ENCODE measurements at places on chromosomes 7 and 10.
A peak's percentile ranks its signal among the peaks of the same experiment; 100 is the strongest.

DNA sequence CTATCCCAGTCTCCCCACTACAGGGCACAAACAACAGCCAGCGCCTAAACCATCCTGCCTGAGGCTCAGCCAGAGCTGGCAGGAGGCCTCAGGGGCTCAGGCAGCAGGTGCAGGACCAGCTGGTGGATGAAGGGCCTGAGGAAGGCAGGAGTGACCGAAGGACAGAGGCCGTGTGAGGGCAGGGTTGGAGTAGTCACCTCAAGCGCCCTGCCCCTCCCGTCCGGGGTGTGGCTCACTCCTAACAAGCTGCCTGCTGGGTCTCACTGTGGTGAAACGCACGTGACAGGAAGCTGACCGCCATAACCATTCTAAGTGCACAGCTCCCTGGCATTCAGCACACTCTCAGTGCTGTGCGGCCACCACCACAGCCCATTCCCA, 281.1 kb downstream of the ELFN1 start:
- no peak for DNase-seq

GRCh38 chr10:126749015-126749655, 78.6 kb upstream of the C10orf90 start:
- DNase-seq, result peak; percentile 83

DNA sequence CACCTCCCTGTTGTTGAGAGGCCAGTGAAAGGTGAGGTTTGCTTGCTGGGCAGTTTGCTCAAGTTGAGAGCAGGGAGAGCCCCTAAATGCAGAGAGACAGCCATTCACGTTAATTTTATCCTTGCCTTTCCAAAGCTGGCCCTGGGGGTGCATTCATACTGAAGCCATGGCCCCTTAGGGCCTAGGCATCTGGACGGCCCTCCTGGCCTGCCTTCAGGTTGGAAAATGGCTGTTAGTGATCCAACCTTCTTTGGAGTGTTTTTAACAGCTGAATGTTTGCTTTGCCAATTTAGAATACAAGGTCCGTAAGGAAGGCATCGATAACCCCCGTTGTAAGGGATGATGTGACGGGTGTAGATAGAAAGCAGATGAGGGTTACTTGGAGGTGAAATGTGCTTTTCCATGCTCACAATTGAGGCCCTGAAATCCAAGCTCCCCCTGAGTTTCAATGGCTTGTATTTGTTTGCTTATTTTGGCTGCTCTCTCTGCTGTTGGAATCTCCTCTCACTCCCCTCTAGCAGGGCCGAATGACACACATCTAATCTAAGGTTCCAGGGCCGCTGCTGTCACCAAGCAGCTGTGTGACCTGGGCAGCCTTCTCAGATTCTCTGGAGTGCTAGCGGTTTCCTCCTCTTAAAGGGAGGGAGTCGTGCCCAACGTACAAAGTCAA, 171.6 kb upstream of the MKI67 start:
- DNase-seq, result no peak

- DNase-seq, result no peak
Observed at GRCh38 chr7:43372676-43373355, 210.1 kb upstream of the STK17A start.

- no peak for DNase-seq
Observed at GRCh38 chr10:124707551-124707950, 36.6 kb downstream of the FAM53B start.

GRCh38 chr7:140390034-140390433, 8.3 kb downstream of the SLC37A3 start:
- no peak for DNase-seq

GRCh38 chr7:68904630-68905029, 693.6 kb upstream of the AUTS2 start:
- DNase-seq, result no peak

- DNase-seq, result no peak
Observed at GRCh38 chr10:15448598-15448997, 77.5 kb upstream of the FAM171A1 start.

DNA sequence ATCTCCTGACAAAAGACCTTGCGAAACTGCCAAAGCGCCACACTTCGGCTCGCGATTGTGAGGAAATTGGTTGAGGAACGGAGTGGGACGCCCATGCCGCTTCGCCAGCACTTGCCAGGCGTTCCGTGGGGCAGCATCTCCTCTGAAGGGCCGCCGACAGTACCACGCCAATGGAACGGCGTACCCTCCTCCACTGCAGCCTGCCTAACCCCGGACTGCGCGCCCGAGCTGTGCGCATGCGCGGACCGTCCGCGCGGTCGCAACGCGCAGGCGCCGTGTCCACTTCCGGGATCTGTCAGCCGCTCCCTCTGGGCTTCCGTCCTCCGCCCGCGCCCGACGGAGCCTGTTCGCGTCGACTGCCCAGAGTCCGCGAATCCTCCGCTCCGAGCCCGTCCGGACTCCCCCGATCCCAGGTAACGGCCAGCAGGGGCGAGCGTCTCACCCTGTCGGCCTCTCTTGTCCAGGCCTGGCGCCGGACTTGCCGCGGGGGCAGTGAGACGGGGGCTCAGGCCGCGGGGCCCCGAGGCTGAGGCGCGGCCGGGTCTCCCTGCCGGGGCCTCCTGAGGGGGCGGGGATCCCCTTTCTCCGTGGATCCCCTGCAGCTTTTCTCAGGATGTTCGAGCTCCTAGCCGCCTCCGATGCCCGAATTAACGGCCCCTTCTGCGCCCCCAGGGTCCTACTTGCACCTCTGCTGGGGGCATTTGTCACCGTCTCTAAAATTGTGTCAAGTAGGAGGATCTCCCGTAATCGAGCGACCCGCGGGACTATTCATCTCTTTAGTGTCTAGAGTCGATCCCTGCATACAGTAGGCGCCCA, at the start of gene ARPC1A:
ARPC1A (plus strand) TSS at position 307 of the 816 bp plus-strand sequence. CDS start 7,456 bp downstream, outside the sequence.
- DNase-seq, result peak; percentile 95
